ENCODE measurements at places on chromosomes 2 and 18. TPM values are rescaled to one million over a fixed set of nuclear protein-coding genes. Genes with fewer than 3 reads are reported as not detected.

The QPCT gene
- 11.2 TPM for total RNA-seq

The AMER3 gene
- not detected for total RNA-seq

The KCNS3 gene
- total RNA-seq: 7.0 TPM

The GPR35 gene
- total RNA-seq: 0.14 TPM

The CRACDL gene
- not detected for total RNA-seq

The ERICH2 gene
- total RNA-seq: not detected

The IL1RL2 gene
- 0.22 TPM for total RNA-seq

The EIF2AK3 gene
- total RNA-seq: 45.1 TPM

The GCG gene
- not detected for total RNA-seq

The TAF1B gene
- 25.2 TPM for total RNA-seq

The LOXL3 gene
- total RNA-seq: 2.9 TPM

The DCTN1 gene
- 149 TPM for total RNA-seq

The POTEJ gene
- total RNA-seq: not detected

The CCDC74A gene
- total RNA-seq: 5.9 TPM

The RAMP1 gene
- 13.2 TPM for total RNA-seq

The PIAS2 gene
- 19.5 TPM for total RNA-seq

The SCYGR4 gene
- not detected for total RNA-seq

The KCNIP3 gene
- total RNA-seq: 0.57 TPM

The MMADHC gene
- 184 TPM for total RNA-seq

The RUFY4 gene
- not detected for total RNA-seq

The CAPN14 gene
- not detected for total RNA-seq
